A549 treated with CpdA at 1 μM for 4 hours (cell line): ENCODE measurements at places on chromosomes 7 and 10. TPM values are rescaled to one million over a fixed set of nuclear protein-coding genes. Genes with fewer than 3 reads are reported as not detected.

TEX36 gene
- total RNA-seq: not detected in 5 replicates

FAM25G gene
- 1.1 to 2.6 TPM (median 1.4 TPM) in 4 of 5 replicates, not detected in the other for total RNA-seq

CLDN3 gene
- 1.4 to 3.8 TPM (median 3.1 TPM) in 5 replicates for total RNA-seq

OPN4 gene
- total RNA-seq: not detected in 5 replicates

HPS1 gene
- 29.2 to 38.4 TPM (median 35.2 TPM) in 5 replicates for total RNA-seq

OR2A42 gene
- not detected in 5 replicates for total RNA-seq

CALML3 gene
- total RNA-seq: not detected in 5 replicates

RPEL1 gene
- total RNA-seq: 0.06 TPM in 1 of 5 replicates, not detected in the others

FBXL13 gene
- total RNA-seq: 0.12 to 0.61 TPM (median 0.27 TPM) in 5 replicates

MYOF gene
- total RNA-seq: 193 to 274 TPM (median 219 TPM) in 5 replicates

AVL9 gene
- total RNA-seq: 18.3 to 31.6 TPM (median 29.2 TPM) in 5 replicates

TAC1 gene
- total RNA-seq: 0.30 TPM in 1 of 5 replicates, not detected in the others

PON1 gene
- total RNA-seq: 0.14 to 0.59 TPM (median 0.45 TPM) in 5 replicates

FEZF1 gene
- not detected in 5 replicates for total RNA-seq

CLEC2L gene
- 0.09 TPM in 1 of 5 replicates, not detected in the others for total RNA-seq

SPDYE8 gene
- not detected in 5 replicates for total RNA-seq

TUBAL3 gene
- 0.24 to 0.49 TPM (median 0.31 TPM) in 5 replicates for total RNA-seq

TACR2 gene
- 0.14 to 0.17 TPM (median 0.16 TPM) in 4 of 5 replicates, not detected in the other for total RNA-seq

OGA gene
- 59.3 to 95.2 TPM (median 67.7 TPM) in 5 replicates for total RNA-seq

SFMBT2 gene
- total RNA-seq: 10.3 to 14.6 TPM (median 12.2 TPM) in 5 replicates

UPF2 gene
- total RNA-seq: 15.4 to 21.1 TPM (median 16.3 TPM) in 5 replicates

VSTM2A gene
- not detected in 5 replicates for total RNA-seq

WBP1L gene
- total RNA-seq: 23.5 to 29.3 TPM (median 26.6 TPM) in 5 replicates

ATOH7 gene
- 0.17 to 0.48 TPM (median 0.31 TPM) in 5 replicates for total RNA-seq

TMEM236 gene
- total RNA-seq: 0.05 to 0.12 TPM (median 0.07 TPM) in 5 replicates

C10orf62 gene
- 0.12 TPM in 1 of 5 replicates, not detected in the others for total RNA-seq

FANK1 gene
- total RNA-seq: 3.1 to 3.8 TPM (median 3.7 TPM) in 5 replicates

CFAP70 gene
- 0.14 to 0.28 TPM (median 0.21 TPM) in 5 replicates for total RNA-seq

CLCN1 gene
- total RNA-seq: 0.05 TPM in 1 of 5 replicates, not detected in the others

CCDC172 gene
- total RNA-seq: not detected in 5 replicates

C7orf57 gene
- total RNA-seq: 0.26 to 0.61 TPM (median 0.37 TPM) in 5 replicates

CNNM1 gene
- total RNA-seq: 17.4 to 21.5 TPM (median 21.1 TPM) in 5 replicates

INA gene
- total RNA-seq: 22.8 to 32.7 TPM (median 26.1 TPM) in 5 replicates

PIK3CG gene
- total RNA-seq: not detected in 5 replicates

STEAP1B gene
- 0.03 to 0.21 TPM (median 0.17 TPM) in 3 of 5 replicates, not detected in the others for total RNA-seq

TCF7L2 gene
- total RNA-seq: 17.8 to 24.1 TPM (median 20.6 TPM) in 5 replicates

HTR5A gene
- not detected in 5 replicates for total RNA-seq

CALCR gene
- total RNA-seq: not detected in 5 replicates

ZNF273 gene
- 2.1 to 3.0 TPM (median 2.2 TPM) in 5 replicates for total RNA-seq

CC2D2B gene
- total RNA-seq: 0.15 TPM in 1 of 5 replicates, not detected in the others

DENND10 gene
- total RNA-seq: 46.9 to 67.2 TPM (median 55.9 TPM) in 5 replicates

AEBP1 gene
- total RNA-seq: 0.05 TPM in 1 of 5 replicates, not detected in the others

LRRD1 gene
- not detected in 5 replicates for total RNA-seq
